ENCODE measurements at places on chromosomes 5 and 9. TPM values are rescaled to one million over a fixed set of nuclear protein-coding genes. Genes with fewer than 3 reads are reported as not detected.

Gene ANXA2R
- polyA plus RNA-seq, result 1.1 TPM

Gene PSAT1
- 27.6 TPM for polyA plus RNA-seq

Gene IRX2
- polyA plus RNA-seq, result 0.22 TPM

Gene PCDHB14
- 1.3 TPM for polyA plus RNA-seq

Gene LMX1B
- polyA plus RNA-seq, result 0.90 TPM

Gene OBP2B
- polyA plus RNA-seq, result not detected

Gene FBP2
- 0.58 TPM for polyA plus RNA-seq

Gene LCN9
- polyA plus RNA-seq, result 0.08 TPM

Gene BNC2
- 3.6 TPM for polyA plus RNA-seq

Gene SPATA31E1
- not detected for polyA plus RNA-seq

Gene OGN
- 0.98 TPM for polyA plus RNA-seq

Gene IFNA2
- polyA plus RNA-seq, result 0.56 TPM

Gene SH3RF2
- 2.4 TPM for polyA plus RNA-seq

Gene ACOT12
- polyA plus RNA-seq, result not detected

Gene GLDC
- 0.45 TPM for polyA plus RNA-seq

Gene FAM153A
- 0.21 TPM for polyA plus RNA-seq

Gene NDUFB6
- polyA plus RNA-seq, result 18.8 TPM

Gene PRXL2C
- polyA plus RNA-seq, result 5.1 TPM

Gene MYORG
- 6.1 TPM for polyA plus RNA-seq

Gene SLC45A2
- polyA plus RNA-seq, result not detected

Gene PCDHGA9
- polyA plus RNA-seq, result 0.89 TPM

Gene NMUR2
- polyA plus RNA-seq, result not detected

Gene PCDHGB5
- polyA plus RNA-seq, result 0.11 TPM

Gene HACD4
- 0.20 TPM for polyA plus RNA-seq

Gene DRD1
- polyA plus RNA-seq, result 0.05 TPM

Gene PDE6A
- 0.01 TPM for polyA plus RNA-seq

Gene FOXD4
- not detected for polyA plus RNA-seq

Gene MED7
- polyA plus RNA-seq, result 7.6 TPM

Gene ZBTB6
- 3.3 TPM for polyA plus RNA-seq

Gene IFNA13
- not detected for polyA plus RNA-seq

Gene EPB41L4B
- 6.7 TPM for polyA plus RNA-seq

Gene CDO1
- 286 TPM for polyA plus RNA-seq

Gene TRAF1
- 4.0 TPM for polyA plus RNA-seq

Gene CCDC152
- polyA plus RNA-seq, result 2.6 TPM

Gene PCDHB16
- polyA plus RNA-seq, result 0.90 TPM

Gene FAM169A
- 0.39 TPM for polyA plus RNA-seq

Gene CCNO
- 0.70 TPM for polyA plus RNA-seq

Gene HTR4
- not detected for polyA plus RNA-seq

Gene LURAP1L
- 11.1 TPM for polyA plus RNA-seq
